ENCODE measurements at places on chromosomes 13 and 19. TPM values are rescaled to one million over a fixed set of nuclear protein-coding genes. Genes with fewer than 3 reads are reported as not detected.

The PCSK4 gene
- polyA plus RNA-seq: 0.40 TPM

The HCN2 gene
- polyA plus RNA-seq: 0.33 TPM

The PVR gene
- polyA plus RNA-seq: 151 TPM

The CYP4F2 gene
- not detected for polyA plus RNA-seq

The ZNF793 gene
- 0.87 TPM for polyA plus RNA-seq

The CYP2A7 gene
- not detected for polyA plus RNA-seq

The IRGC gene
- polyA plus RNA-seq: not detected

The SUCLA2 gene
- polyA plus RNA-seq: 50.7 TPM

The GRIN3B gene
- 0.38 TPM for polyA plus RNA-seq

The ZNF563 gene
- 2.3 TPM for polyA plus RNA-seq

The PSG11 gene
- 0.11 TPM for polyA plus RNA-seq

The ZNF808 gene
- 7.7 TPM for polyA plus RNA-seq

- no peak for DNase-seq
These were observed 53.6 kb upstream of the C1QTNF9B start for GRCh38 chr13:23950736-23951510.

- no peak for DNase-seq
These were observed 23.5 kb upstream of the MYDGF start for GRCh38 chr19:4693471-4694121.

GRCh38 chr19:30806311-30806710 is 434.1 kb downstream of the ZNF536 start:
- DNase-seq: no peak

DNA sequence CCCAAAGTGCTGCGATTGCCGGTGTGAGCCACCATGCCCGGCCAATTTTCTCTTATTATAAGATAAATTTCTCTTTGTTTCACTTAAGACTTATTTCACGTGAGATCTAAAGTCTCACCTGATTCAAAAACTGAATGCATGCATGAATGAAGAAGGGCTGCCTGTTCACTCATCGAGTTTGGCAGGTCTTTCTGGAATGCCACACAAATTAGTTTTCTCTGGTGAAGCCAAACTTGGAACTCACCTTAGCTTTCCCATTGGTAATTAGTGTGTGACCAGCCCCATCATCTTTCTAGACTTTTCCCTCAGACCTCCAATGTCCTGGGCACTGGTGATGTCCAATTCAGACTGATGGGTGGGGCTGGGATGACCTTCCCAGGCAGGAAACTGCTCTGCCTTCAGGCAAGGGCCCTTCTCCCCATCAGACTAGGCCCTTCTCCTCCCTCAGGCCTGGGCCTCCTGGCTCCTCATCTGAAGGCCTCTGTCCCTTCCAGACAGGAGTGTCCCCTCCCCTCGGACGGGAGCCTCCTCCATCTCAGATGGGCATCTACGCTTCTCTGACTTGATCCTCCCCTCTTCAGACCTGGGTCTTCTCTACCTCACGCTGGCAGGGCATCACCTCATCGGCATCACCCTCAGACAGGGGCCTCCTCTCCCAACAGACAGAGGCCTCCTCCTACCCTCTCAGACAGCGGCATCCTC is 14.4 kb downstream of the C3 start:
- DNase-seq: no peak

DNA sequence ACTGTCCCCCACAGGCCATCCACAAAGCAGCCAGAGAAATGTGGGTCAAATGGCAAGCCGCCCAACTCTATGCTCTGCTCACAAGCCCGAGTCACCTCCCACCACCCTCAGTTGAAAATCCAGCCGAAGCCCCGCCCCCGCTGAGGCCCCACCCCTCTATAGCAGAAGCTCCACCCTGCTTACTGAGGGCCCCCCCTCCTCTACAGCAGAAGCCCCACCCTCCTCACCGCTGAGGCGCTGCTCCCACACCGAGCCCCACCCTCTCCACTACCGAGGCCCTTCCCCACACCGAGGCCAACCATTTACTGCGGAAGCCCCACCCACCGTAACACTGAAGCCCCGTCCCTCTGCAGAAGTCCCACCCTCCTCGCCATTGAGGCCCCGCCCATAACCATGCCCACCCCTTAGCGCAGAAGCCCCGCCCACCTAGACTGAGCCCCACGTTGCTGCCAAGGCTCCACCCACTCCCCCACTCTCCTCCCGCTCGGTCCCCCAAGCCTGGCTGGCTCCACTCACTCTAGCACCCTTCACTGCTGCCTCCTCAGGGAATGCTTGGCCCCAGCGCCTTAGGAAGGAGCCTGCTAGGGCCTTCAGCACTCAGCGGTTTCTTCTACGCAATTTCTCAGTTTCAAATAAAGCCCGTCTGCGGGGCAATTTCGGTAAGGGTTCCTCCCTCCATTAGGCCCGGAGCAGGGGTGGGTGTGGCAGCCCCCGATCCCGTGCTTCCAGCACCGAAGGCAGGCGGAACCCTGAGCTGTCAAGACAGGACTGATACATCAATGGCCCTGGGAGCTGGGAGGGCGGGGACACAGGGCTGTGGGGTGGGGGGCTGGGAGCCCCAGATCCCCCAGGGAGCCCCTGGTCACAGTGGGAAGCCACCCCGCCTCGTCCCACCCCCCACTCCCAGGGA is 9.0 kb upstream of the MYDGF start:
- no peak for DNase-seq

GRCh38 chr13:102236341-102236740 is 165.5 kb downstream of the FGF14 start:
- DNase-seq: no peak

- no peak for DNase-seq
These were observed 17.6 kb downstream of the CFAP97D2 start for GRCh38 chr13:114196629-114197028.

- no peak for DNase-seq
These were observed 170.9 kb downstream of the LACC1 start for GRCh38 chr13:44050450-44051063.

GRCh38 chr13:21429211-21429610 is 29.9 kb downstream of the ZDHHC20 start:
- DNase-seq: no peak

- DNase-seq: peak; percentile 8
These were observed 21.0 kb downstream of the CLEC4M start for GRCh38 chr19:7783991-7784423.

- DNase-seq: no peak
These were observed 14.6 kb downstream of the FRY start for GRCh38 chr13:32045982-32046785.

- DNase-seq: peak; percentile 26
These were observed 17.6 kb downstream of the ACOD1 start for GRCh38 chr13:76965759-76966421.

GRCh38 chr19:33773704-33774624 is 22.7 kb upstream of the KCTD15 start:
- DNase-seq: no peak

DNA sequence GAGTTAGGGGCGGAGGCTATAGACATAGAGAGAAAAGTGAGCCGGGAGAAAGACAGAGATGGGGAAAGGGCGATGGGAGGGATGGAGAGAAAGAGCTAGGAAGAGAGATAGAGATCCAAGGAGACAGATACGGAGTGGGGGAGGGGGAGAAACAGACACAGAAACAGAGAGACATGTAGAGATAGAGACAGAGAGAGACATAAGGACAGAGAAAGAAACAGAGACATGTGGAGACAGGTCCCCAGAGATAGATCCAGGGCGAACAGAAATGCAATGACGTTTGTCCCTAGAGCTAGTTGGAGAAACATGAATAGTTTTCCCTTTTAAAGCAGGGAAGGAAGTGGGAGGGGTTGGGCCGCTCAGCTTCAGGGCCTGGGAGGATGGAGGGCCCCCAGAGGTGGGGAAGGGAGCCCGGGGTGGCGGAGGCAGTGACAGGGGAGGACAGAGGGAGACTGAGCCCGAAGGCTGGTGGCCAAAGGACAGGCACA is 4.6 kb downstream of the PPP1R14A start:
- DNase-seq: no peak

DNA sequence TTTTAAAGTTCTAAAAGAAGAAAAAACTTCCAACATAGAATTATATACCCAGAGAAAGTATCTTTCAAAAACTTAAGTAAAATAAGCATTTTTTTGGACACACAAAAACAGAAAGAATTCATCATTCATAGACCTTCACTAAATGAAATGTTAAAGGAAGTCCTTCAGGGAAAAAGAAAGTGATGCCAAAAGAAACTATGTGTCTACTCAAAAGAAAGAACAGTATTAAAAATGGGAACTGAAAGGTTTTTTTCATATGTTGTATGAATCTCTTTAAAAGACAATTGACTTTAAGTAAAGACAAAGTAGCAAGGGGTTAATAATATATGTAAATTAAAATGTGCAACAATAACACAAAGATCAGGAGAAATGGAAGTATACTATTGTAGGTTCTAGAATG is 96.5 kb downstream of the DHRS12 start:
- no peak for DNase-seq

DNA sequence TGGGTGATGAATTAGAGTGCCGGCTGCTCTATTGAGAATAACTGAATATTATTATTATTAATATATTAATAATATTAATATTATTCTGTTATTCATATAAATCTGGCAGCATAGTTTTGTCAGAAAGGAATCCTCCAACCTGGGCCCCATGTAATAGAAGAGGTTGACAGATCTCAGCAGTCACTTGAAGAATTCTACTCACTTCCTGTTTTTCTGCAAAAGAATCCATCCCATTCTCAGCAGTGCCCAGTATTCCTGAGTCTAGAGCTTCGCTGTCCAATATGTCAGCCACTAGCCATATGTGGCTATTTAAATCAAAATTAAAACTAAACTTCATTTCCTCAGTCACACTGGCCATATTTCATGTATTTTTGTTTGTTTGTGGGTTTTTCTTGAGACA is 72.4 kb upstream of the USPL1 start:
- no peak for DNase-seq

GRCh38 chr19:54325194-54325621 is 12.2 kb upstream of the LILRA5 start:
- DNase-seq: no peak

GRCh38 chr13:40794414-40795368 is 5.3 kb downstream of the SLC25A15 start:
- DNase-seq: no peak

- no peak for DNase-seq
These were observed 239.9 kb upstream of the TSHZ3 start for GRCh38 chr19:31589109-31589508.

DNA sequence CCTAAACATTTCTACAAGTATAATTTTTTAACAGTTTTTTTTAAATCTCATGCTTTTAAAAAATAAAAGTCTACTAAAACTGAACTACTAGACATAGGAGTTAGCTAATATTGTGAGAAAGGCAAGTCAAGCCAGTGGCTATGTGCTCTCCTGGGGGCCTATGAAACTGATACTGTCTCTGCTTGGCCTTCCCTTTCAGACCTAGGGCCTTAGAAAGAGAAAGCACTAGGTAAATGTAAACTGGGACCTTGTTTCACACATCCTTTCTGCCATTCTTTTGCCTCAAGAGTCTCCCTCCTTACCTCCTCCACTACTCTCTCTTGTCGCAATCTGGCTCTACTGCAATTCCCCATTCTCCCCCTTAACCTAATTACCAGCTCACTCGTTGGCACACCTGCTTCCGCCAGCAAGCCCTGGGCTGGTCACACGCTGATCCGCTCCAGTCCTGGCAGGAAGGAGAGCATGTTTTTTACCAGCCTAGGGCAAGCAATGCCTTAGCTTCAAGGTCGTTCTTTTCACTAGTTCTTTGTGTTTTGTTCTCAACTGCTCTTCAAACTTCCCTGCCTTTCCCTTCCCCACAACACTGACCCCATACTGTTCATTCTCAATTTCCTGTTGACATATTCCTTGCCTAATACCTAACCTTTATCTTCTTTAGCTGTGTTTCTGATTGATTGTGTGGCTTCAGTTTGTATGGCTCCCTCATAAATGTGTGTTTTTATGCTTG is 23.1 kb downstream of the TBC1D4 start:
- no peak for DNase-seq

GRCh38 chr19:31350033-31350692 is 927 bp upstream of the TSHZ3 start:
- DNase-seq: no peak

DNA sequence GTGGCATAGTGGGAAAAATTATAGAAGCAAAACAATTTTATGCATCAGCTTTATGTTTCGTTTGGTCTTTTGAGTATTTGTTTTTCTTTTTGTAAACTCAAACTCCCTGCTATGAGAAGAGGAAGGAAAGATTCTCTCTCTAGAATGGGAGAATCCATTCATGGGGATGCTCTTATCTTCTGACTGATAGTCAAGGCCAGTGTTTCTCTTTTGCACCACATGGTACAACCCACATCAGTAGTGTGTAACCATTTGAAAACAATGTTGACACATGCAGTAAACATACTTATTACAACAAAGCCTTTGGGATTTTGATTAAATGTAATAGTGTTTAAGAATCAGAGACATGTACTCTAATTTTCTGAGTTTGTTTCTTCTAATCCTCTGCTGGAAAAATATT is 490.5 kb downstream of the MYO16 start:
- no peak for DNase-seq

GRCh38 chr19:33551676-33552075 is 30.1 kb upstream of the PEPD start:
- no peak for DNase-seq

DNA sequence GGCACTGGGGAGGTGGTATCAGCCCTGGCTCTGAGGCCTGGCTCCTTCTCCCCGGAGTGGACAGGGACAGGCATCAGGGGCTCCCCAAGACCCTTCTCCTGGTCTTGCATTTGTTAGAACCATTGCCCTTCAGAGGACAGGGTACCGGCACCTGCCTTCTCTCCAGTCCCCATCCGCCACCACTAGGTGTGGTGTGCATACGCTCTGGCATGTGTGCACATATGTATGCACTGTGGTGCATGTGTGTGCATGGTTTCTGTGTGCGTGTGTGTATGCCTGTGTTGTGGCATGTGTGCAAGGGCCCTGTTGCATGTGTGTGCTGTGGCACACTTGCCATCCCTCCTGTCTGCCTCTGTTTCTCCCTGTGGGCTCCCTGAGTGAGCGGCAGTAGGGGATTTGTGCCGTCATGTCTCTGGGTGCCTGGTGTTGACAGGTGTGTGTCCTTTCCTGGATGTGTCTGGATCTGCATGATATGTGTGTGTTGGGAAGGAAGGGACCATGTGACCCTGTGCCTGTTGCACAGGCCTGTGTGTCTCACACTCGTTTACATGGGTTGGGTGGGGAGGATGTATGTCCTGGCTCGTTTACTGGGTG is 9.3 kb downstream of the KCTD15 start:
- no peak for DNase-seq

DNA sequence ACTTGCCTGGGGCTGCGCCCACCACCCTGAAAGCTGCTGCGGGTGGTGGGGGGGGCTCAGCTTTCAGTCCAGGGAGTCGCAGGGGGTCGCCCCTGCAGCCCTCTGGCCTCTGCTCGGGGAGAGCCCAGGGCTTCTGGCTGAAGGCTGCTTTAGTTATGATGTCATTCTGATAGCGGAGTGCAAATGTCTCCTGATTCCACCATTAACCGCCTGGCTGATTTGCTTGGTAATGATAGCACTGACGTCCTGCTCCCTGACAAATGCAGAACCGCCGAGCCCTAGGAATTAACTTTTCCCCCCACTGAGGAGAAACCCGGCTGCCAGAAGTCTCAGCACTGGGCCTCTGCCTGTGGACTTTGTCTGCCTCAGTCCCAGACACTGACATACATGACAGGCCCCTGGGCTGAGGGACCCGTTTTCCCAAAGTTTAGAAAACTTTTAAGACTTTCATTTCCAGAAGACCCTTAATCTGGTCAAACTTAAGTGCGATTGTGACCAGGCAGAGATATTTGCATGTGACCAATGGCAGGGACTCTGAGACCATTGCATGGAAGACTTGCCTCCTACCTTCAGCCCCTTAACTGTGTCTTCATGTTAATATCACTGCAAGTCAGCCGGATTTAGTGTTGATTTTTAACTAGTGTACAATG is 142.5 kb upstream of the ZNF536 start:
- no peak for DNase-seq

Measured in AG04450 (cell line).